ENCODE measurements at places on chromosomes 5 and 9.

DNA sequence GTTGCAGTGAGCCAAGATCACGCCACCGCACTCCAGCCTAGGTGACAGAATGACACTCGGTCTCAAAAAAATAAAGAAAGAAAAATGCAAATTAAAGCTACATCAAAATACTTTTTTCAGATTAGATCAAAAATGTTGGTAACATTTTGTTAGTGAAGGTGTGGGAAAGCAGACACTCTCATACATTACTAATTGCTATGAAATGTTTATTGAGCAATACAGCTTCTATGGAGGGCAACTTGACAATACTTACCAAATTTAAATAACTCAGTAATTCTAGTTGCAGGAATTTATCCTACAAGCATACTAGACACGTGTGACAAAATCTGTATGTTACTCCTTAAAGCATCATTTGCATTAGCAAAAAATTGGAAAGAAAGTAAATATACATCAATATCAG is 4.1 kb downstream of the TRIM23 start:
- no peak for DNase-seq

DNA sequence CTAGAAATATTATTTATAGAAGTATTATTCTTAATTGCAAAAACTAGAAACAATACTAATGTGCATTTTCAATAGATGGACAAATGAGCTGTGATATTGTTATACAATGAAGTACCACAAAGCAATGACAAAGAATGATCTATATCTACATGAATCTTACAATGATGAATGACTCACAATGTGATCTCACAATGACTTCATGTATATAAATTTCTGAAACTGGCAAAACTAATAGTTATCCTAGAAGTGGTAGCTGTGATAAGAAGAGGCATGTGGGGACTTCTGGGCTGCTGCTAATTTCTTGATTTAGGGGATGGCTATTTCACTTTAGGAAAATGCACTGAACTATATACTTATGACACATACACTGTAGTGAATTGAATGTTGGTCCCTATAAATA is 396.0 kb upstream of the ZNF608 start:
- DNase-seq, result no peak

DNA sequence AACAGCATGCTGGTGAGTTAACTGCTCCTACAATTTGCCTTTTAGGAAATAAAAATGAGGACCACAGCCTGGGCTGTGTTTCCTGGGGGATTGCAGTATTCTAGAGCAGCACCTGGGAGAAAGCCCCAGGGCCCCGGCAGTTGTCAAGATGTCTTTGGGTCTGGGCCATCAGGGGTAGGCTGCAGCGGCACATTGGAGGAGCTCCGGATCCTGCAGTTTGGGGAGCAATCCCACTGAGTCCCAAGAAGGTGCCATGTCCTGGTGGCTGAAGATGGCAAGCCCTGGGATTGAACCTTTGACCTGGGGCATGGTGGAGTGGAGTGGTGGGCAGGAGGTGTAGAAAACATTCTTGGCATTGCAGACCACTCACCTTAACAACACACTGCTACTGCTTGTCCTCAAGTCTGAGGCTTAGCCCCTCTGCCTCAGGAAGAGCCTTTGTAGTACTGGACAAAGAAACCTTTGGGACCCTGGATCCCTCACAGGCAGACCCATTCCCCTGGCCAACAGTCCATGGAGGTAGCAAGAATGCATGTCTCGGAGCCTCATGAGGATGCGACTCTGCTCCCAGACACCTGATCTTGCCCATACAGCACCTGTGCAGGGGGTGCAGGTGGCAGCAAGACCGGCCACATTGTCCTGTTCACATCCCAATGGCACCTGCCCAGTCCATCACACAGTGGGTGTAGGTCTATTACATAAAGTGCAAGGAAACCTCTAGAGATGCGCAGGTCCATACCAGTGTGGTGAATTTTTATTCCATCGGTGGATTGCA is 159.1 kb upstream of the IRX2 start:
- DNase-seq, result no peak

DNA sequence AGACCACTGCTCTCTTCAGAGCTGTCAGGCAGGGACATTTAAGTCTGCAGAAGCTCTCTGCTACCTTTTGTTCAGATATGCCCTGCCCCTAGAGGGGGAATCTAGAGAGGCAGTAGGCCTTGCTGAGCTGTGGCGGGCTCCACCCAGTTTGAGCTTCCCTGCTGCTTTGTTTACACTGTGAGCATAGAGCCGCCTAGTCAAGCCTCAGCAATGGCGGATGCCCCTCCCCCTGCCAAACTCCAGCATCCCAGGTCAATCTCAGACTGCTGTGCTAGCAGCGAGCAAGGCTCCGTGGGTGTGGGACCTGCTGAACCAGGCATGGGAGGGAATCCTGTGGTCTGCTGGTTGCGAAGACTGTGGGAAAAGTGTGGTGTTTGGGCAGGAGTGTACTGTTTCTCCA is 59.9 kb downstream of the CAVIN4 start:
- no peak for DNase-seq

- DNase-seq, result no peak
Observed at GRCh38 chr9:89225991-89226471, 47.4 kb upstream of the SHC3 start.

- DNase-seq, result no peak
Observed at GRCh38 chr9:99722877-99723276, 98.8 kb upstream of the NR4A3 start.

- DNase-seq, result peak; percentile 11
Observed at GRCh38 chr5:173010021-173010420, 26.4 kb downstream of the ATP6V0E1 start.

- DNase-seq, result no peak
Observed at GRCh38 chr5:41410737-41411136, 99.7 kb downstream of the PLCXD3 start.

DNA sequence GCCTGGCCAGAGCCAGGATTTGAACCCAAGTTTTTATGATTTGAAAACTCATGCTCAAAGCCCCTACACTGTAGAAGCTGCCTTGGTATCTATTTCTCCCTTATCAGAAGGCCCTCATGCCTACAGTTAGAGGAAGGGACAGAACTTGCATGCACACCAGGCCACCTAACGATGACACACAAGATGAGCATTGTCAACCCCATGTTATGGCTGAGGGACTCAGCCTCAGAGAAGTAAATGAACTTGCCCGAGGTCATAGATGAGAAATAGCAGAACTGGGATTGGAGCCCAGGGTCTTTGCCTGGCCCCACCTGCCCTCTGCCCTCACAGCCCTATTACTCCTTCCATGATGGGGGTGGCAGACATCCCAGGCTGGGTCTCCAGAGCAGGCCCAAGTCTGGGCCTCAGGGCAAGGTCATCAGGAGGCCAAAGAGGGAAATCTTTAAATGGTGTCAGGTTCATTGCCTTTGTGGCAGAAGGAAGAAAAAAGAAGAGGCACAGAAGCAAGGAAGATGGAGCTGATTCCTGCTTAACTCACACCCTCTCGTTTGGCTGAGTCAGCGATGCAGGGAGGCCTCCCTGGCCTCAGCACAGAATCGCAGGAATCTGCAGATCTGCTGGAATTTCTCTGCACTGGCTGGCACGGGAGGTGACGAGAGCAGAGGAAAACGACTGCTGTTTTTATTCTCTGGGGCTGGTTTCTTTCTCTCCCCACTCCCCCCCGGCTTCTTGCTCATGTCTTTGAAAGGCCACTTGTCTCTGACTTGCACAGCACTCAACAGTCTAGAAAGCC is 20.6 kb upstream of the CRB2 start:
- DNase-seq, result no peak

DNA sequence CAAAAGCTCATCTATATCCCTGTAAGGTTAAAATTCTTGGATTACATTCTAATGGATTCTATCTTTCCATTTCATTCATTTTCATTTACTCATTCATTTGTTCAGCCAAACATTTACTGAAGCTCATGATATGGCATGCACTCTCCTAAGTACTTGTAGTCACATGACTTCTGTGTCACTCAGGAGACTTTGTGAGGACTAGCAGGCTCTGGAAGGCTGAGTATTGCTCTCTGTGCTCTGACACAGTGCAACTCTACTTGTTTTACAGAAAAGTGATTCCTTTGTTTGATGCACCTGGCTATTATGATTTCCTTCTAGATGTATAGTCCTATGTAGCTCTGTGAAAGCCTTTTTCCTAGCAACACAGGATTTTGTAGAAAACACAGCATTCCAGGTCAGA is 53.0 kb downstream of the YIPF5 start:
- DNase-seq, result no peak
